ENCODE measurements at places on chromosomes 5 and 9.

GRCh38 chr5:132883261-132883834 lies 9.9 kb downstream of the LEAP2 start:
- no peak for DNase-seq

GRCh38 chr5:146400201-146400600 lies 46.9 kb upstream of the TCERG1 start:
- no peak for DNase-seq

- no peak for DNase-seq
These were observed 38.0 kb upstream of the CCDC152 start for GRCh38 chr5:42718591-42718990.

DNA sequence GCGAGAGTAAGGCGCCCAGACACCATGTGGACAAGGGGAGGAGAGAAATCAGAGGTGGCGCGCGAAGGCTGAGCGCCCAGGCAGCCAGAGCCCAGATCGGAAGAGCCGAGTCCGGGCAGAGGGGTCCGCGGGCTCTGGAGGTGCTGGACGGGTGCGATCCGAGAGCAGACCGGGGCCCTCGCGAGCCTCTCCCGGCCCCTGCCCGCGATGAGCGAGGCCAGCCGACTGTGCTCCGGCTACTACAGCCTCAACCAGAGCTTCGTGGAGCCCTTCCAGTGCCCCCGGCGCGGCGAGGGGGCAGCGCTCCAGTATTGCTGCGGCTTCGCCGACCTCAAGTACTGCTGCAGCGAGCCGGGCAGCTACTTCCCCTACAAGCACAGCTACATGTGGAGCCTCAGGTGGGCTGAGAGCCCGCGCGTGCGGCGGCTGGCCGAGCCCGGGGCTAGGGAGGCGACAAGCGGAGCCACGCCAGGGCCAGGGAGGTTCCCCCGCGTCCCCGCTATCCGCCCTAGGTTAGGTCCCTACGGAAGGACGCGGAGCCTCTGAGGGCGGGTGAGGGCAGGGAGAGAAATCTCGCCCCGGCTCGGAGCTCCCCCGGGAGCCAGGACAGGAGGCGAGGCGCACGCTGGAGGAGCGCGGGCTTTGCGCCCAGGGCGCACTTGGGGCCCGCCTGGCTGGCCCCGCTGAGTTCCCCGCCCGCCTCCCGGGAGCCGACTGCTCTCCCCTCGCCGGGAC lies at the start of gene SHISAL2B:
TSS of gene SHISAL2B (plus strand) at position 87 of the 735 bp plus-strand sequence. CDS start at position 208, 121 bp downstream.
- DNase-seq = no peak

DNA sequence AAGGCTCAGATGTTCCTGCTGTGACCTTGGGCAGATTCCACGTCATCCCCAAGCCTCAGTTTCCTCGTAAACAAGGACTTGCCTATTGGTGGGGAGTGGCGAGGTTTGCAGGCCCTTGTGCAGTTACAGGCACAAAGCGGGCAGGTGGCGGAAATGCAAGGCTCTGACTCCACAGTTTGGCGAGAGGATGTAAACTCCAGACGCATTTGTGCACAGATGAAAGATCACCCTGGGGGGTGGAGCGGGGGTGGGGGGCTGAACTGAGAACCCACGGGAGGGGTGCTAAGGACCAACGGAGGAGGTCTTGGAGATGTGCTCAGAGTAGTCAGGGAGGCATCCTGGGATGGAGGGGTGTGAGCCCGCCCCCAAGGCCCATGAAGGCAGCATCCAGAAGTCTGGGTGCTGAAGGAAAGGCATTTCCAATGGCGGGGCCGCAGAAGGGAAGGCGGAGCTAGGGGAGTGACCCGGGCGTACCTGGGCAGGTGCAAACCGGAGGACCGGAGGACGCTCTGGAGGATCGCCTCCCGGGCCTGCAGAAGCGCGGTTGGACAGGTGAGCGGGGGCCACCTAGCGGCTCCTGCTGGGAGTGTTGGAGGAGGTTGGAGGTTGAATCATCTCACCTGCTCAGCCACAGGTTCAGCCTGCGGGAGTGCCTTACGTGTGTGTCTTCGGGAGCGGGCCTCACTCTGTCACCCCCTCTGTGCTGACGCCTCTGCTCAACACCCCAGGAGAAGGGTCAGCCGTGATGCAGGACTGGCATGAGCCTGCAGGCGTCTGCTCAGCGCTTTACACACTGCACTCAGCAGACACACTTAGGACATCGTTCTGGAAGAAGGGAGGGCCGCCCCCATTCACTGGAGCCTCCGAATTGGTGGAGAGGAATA lies 1.9 kb upstream of the FIBCD1 start:
- DNase-seq = peak; percentile 70

DNA sequence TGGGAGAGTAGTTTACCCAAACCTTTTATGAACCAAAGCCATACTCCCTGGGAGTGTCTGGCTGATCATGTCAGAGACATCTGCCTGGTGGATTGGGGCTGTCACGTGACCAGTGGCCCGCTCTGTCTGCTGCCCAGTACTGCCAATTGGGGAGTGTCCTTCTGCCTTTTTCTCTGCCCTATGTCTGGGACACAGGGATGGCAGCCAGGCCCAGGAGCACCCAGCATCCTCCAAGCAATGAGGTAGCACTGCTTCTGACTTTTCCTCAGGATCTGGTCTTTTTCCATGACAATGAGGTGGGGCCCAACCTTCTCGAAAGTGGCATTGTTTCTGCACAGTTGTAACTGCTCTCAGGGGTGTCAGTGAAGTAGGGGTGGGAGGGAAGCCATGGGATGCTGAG lies 21.8 kb downstream of the DAPK1 start:
- DNase-seq = no peak

DNA sequence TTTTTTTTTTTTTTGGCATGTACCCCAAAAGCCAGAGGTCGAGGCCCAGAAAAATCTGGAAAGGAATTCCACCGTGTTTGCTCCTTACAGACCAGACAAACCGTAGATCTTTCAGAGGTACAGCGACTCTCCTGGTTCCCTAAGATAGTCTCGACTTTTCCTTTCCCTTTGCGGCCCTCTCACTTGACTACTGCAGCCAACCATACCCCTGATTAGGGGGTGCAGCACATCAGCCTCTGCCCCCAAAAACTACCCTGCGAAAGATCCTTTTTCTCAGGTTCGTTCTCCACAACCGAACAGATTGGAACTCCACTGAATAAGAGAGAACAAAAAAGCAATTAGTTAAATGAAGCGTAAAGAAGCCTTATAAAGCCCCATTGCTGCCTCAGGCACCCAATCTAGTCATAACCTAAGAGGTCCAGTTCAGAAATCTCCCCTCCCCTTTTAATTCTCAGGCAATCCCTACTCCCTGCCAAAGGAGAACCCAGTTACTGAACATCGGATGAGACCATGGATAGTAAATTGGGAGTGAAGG lies 379 bp upstream of the TICAM2 start:
- DNase-seq = no peak

- DNase-seq = no peak
These were observed 53.5 kb downstream of the SLC27A6 start for GRCh38 chr5:129018837-129019236.

GRCh38 chr5:17302604-17303003 lies 85.2 kb downstream of the BASP1 start:
- no peak for DNase-seq

DNA sequence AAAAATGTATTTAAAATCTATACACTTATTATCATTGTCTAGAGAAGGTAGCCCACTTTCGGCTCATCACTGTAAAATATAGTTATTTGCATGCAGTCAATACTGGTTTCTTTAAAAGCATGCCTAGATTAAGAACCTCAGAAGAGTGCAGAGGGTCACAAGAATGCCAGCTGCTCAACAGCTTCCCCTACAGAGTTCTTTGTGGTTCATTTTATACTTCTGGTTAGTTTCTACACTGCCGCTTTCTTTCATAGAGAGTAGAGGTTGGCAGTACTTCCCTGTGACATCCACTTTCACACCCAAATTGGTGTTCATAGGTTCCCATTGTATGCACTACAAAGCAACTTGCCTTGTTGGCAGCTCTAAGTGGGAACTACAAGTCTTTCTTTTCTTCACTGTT lies 137.3 kb downstream of the KIAA0825 start:
- DNase-seq = no peak

DNA sequence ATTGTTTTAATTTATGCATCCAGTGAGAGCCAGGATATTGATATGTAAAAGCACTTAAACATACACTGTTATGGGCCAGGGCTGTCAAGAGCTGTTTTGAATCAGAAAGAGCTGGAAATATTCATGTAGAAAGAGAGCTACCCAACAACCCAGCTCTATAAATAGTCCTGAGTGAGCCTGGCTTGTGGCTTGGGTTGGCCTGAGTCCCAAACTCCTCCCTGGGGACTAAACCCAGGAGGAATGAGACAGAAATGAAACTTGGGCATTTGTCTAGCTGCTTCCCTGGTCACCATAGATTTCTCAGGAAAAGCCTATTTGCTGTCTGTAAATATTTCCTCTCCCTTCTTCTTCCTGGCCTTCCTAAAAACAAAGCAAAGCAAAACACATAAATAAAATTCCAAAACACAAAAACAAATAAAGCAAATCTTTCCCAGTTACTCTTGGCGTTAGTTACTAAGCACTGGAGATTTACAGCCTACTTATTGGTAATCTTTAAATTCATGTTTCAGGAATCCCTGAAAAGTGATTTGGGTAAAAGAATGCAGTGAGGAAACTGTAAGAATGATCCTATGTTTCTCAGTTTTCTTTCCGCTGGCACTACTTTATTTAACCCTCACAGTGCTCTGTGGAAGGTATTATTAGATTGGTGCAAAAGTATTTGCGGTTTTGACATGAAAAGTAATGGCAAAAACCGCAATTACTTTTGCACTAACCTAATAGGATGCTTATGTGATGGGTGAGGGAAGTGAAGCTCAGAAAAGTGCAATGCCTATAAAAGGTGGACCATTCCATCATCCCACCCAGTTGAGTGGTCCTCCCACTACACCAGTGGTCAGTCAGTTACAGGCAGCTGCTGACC lies 111.8 kb downstream of the CARTPT start:
- no peak for DNase-seq

GRCh38 chr9:15274425-15274824 lies 32.6 kb downstream of the TTC39B start:
- DNase-seq = no peak

- DNase-seq = peak; percentile 21
These were observed at the start of gene GALNT12 for GRCh38 chr9:98807070-98807813. Gene GALNT12 (plus strand): TSS chr9:98807670. CDS start chr9:98807699, 29 bp downstream.

- no peak for DNase-seq
These were observed 96.8 kb upstream of the PANK3 start for GRCh38 chr5:168675883-168676408.

- DNase-seq = no peak
These were observed 10.7 kb downstream of the MARCHF6 start for GRCh38 chr5:10364186-10364689.

- DNase-seq = no peak
These were observed 66.6 kb downstream of the ANGPTL2 start for GRCh38 chr9:127055745-127056402.

DNA sequence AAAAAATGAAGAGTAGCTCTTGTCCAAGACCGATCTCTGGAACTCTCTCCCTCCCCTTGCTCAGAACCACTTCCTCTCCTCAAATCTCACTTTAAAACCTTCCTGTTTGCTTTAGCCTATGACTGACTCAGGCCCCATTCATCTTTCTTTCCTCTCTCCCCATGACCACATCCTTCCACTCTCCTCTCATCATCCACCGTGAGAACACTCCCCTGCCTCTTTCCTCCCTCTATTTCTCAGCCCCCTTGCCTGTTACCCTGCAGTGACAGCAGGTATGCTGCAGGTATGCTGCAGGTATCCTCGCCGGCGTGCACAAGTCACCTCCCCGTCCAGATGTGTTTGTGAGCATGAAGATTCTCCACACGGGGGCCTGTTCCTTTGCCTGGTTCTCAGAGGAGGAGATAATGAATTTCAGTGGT lies 505.3 kb downstream of the CCDC171 start:
- no peak for DNase-seq

DNA sequence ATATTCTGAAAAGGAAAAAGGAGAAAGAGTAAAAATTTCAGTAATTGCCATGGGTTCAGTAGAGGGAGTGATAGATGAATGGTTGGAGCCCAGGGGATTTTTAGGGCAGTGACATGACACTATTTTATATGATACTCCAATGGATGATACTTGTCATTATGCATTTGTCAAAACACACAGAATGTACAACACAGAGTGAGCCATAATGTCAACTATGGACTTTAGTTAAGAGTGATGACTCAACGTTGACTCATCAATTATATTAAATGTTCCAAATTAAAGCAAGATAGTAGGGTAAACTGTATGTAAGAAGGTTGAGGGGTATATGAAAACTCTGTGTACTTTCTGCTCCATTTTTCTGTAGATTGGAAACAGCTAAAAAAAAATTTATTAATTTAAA lies 586.4 kb downstream of the TAF11L14 start:
- no peak for DNase-seq

DNA sequence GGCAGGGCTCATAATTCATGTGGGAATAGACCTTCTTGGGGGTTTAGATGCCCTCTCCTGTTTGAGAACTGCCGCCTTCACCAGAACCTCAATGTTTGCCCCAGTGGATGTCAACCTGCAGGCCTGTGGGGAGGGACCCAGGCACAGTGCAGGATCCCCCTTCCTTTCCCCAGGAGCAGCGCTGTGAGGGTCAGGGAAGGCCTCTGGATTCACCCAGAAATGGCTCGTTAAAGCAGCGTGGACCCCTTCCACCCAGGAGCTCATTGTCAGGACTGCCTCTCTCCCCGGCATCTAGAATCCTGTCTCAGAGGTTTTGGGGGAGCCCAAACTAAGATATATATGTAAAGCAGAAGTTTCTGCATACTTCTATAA lies 188.3 kb downstream of the GADD45G start:
- no peak for DNase-seq

- DNase-seq = no peak
These were observed 22.4 kb upstream of the HOMER1 start for GRCh38 chr5:79536193-79536906.

DNA sequence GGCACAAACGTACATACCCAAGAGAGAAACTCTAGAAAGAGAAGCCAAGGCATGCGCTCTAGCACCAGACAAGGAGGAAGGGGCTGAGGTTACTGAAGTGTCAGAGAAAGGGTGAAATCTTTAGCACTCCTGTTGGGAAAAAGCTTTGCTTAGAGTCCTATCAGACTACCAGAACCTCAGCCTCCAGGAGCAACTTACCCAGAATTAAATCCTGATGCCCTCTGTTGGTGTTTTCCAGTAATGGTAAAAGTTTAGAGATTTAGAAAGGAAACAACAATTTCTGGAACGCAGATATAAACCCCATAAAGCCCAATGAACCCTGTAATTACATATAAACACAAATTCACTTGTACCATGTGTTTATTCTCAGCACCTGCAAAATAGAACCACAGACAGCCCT lies 33.2 kb upstream of the ASTN2 start:
- no peak for DNase-seq

DNA sequence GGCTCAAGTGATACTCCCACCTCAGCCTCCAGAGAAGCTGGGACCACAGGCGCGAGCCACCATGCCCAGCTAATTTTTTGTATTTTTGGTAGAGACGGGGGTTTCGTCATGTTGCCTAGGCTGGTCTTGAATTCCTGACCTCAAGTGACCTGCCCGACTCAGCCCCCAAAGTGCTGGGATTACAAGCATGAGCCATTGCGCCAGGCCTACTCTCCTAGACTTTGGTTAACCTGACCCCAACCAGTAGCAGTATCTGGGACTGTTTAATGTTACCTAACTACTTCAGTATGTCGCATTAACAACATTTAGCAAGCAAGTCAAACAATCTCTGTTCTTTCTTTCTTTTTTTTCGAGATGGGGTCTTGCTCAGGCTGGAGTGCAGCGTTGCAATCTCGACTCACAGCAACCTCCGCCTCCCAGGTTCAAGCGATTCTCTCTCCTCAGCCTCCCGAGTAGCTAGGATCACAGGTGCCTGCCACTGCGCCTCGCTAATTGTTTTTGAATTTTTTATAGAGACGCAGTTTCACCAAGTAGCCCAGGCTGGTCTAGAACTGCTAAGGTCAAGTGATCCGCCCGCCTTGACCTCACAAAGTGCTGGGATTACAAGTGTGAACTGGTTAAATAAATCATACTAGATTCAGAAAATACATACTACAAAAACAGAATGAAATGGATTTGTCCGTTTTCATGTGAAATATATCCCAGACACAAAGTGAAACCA lies 2.0 kb downstream of the AK3 start:
- no peak for DNase-seq
